NCI-H1105 (cell line): ENCODE measurements at places on chromosomes 3 and 15.

- peak; percentile 20 for DNase-seq
These were observed 129.8 kb downstream of the CACNA1D start for GRCh38 chr3:53624061-53624857.

DNA sequence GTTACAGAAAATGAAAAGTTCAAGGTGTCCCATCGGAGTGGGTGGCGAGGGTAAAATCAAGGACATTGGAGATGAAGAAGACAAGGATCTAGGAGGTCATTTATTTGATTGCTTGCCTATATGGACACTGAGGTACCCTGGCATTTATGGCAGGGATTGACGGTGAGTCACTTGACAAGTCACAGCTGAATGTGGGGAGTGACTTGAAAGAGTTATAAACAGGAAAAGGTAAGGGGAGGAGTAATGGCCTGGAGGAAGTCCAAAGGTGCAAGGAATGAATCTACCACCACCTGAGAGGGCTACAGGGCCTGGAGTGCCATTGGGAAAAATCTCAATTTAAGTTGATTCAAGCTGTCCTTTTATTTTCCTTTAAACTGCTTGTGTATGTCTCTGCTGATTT lies 11.8 kb upstream of the SGO1 start:
- no peak for DNase-seq

DNA sequence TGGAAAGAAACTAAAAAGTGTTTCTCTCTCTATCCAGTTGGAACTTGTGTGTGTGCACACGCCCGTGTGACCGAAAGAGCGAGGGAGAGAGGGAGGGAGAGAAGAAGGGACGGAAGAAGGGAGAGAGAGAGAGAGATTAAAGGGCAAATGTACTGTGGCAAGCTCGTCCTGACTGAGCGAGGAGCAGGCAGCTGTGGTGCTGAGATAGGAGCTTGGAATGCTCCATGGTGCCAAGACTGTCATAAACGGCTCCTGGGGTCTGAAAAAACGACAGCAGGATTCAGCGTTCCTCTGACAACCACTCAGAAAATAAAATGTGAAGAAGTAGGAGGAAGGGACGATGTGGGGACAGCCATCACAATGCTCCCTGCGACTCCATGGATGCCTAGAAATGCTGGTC lies 276.0 kb downstream of the SV2B start:
- DNase-seq = no peak

GRCh38 chr3:5479229-5479799 lies 291.8 kb downstream of the EDEM1 start:
- DNase-seq = no peak

DNA sequence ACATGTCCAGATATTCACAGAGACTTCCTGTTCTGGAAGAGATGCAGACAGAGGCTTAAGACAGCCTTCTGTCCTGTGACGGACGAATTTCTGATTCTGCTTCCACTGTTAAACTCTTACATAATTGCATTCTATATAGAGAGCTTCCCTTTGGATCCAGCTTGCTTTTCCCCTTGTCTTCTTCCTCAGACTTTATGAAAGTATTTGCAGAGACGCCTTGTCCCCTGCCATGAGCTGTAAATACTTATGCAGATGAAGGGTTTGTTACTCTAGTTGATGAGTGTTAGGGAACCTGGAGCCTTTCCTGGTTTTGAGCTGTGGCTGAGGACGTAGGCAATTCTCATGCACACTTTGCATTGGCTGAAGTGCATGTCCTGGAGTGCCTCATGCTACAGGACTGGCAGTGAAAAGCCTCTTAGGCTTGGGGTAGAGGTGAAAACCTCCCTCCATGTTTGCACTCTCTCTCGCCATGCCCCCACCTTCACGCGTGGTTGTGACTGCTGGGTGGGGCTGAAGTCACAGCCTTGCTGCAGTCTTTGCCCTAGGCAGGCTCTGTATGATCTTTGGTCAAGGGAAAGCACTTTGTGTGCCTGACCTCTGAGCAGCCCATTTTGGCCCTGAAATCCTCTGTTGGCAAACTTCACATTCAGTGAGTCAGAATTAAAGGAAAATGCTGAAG lies 286.6 kb downstream of the PTPRG start:
- no peak for DNase-seq

DNA sequence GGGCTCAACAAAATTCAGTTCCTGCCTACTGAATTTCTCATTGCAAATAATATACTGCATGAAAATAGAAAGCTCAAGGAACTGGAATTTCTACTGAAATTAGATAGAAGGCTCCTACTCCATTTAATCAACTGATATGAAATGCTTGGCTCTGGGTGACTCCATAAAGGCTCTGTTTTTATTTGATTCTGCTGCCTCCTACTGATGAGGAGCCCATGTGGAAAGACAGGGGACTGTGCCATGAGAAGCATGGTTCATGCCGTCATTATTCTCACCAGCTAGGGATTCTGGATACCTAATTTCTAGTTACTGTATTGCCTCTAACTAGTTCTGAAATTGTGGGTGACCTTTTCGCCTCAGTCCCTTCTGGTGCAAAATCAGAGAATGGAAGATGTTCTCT lies 366.2 kb upstream of the DPH6 start:
- DNase-seq = no peak

GRCh38 chr3:3178498-3179328 lies 778 bp downstream of the CRBN start:
- DNase-seq = no peak

DNA sequence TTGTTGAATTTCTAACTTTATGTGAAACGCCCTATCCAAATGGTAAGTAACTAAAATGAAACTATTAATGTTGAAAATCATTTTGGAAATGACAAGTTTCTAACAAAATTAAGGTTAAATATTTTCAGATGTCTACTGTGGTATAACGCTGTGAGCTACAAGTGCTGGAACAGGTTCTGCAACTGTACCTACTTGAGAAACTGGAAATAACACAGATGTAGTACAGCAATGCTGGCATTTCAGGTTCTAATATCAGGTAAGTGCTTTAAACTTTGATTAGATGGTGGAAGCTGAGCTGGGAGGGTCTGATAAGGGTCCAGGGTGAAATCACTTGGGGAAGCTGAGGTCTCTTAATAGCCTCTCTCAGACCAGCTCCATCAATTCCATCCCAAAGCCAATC lies 315.1 kb downstream of the STXBP5L start:
- DNase-seq = no peak

DNA sequence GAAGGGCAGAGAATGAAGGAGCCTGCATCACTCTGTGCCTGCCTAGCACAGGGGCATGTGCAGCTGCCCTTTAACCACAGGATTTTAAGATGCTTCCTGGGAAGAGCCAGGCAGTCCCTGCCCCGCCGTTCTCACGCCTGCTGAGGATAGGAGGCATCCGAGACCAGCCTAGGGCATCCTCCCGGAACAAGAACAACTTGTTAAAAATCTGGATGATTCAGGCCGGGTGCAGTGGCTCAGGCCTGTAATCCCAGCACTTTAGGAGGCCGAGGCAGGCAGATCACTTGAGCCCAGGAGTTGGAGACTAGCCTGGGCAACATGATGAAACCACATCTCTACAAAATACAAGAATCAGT lies 15.2 kb downstream of the NRROS start:
- DNase-seq = no peak

DNA sequence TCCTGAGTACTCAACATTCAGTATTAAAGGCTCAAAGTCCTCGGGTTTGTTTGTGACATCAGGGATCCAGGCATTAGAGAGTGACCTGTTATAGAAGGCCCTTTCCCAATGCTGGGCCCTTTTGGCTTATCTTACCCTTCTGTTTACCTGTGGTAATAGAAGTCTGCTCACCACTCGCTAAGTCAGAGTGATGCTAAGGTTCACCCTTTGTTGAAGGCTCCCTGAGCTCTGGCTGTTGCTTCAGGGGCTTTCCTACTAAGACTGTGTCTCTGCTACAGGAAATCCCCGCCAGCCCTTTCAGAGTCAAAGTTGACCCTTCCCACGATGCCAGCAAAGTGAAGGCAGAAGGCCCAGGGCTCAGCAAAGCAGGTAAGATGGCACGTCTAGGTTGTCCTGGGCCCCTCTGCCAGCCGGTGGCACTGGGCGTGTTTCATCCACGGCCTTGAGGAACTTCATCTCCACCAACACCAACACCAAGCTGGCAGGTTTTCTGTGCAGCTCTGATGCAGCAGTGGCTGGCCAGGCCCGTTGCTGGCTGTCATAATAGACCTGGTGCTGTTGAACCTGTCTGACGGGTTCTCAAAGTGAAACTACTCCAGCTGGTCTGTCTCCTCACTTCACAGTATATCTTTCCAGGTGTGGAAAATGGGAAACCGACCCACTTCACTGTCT lies 99.1 kb downstream of the DNASE1L3 start:
- DNase-seq = peak; percentile 45
